ENCODE measurements at places on chromosomes 2 and 18.
A peak's percentile ranks its signal among the peaks of the same experiment; 100 is the strongest.

DNA sequence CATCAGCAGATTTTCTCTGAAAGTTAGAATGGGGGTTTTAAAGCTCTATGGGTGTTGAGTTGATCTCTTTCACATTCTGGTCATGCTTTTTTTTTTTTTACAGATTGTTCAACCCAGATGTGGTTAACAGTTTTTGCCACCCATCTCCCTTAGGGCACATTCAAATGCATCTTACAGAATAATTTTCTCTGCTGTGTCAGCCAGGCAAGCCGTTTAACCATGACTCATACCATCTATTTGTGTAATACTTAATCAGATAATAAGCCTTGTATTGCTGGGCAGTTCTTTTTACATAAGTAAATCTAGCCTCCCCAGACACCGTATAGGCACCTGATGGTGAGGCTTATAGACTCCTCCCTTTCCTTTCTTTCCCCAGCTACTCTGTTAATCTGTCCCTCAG lies 62.0 kb downstream of the TGIF1 start:
- DNase-seq: no peak

DNA sequence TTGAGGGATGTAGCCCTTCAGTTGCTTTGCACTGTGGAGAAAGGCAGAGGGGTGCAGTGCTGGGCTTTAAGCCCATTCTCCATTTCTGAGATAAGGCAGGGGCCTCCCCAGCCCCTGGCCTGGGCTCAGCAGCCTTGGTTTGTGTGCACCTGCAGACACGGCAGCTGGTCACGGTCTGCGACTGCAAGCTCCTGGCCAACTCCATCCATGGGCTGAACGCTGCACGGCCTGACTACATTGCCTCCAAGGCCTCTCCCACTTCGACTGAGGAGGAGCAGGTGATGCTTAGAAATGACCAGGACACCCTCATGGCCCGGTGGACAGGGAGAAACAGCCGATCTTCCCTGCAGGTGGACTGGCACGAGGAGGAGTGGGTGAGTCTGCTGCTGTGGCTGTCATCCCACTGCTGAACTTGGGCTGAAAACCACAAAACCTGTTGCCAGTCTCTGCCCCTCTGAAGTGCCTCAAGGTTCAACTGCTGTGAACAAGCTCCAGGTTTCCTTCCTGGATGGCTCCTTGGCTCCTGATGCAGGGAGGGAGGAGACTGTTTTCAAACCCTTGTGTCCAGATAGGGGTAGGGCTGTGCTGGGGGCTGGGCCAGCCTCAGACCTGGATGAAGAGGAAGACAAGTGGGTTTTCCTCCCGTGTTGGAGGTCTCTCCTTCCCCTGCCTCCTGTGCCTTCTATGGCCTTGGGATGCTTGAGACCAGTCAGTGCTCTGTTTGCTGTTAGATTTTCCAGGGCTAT lies 54.0 kb downstream of the COA5 start:
- no peak for DNase-seq

DNA sequence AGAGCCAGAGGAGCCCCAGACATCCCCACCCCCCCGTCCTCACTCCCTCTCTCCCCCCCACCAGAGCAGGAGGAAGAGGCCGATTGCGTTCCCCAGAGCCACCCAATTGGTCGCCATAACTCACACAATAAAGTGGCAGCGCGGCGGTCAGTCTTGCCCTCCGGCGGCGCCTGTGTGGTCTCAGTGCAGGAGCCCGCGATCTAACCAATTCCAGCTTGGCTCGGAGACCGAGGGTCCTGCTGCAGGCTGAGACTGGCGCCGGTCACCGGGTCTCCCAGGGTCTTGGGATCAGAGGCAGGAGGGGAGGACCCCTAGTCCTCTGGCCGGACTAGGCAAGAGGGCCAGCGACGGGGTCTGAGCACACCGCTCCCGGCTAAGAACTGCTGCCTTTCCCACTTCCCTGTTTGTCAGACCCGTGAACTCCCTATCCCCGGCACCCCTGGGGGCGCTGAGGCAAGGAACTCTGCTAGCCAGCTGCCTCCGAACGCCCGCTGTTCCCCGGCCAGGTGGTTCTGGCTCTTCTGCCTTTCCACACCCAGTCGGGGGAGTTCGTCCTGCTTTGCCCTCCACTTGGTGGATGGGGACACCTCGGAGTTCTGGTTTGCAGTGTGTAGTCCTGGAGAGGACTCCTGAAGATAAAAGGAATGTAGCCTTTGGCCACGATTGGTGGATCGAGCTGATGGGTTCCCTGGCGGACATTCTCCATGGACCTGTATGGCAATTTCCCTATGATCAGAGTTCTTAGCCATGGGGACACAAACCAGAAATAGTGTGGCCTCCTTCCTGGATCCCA lies 1.0 kb upstream of the HOXD12 start:
- DNase-seq: no peak

GRCh38 chr2:189454009-189454408 lies 12.7 kb downstream of the WDR75 start:
- DNase-seq: no peak

DNA sequence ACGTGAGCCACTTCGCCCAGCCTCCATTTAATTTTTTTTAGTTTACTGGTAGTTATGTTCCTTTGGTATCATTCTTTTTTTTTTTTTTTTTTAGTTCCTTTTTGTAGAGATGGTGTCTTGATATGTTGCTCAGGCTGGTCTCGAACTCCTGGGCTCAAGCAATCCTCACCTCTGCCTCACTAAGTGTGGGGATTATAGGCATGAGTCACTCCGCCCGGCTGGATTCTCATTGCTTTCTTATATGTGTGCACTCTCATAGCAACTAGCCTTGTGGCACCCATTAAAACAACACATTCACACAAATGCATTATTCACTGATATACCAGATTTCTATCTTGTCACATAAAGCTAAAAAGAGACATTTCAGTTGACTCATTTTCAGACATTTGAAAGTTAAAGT lies 4.2 kb downstream of the TTC27 start:
- DNase-seq: no peak

GRCh38 chr2:237254369-237254861 lies 159.5 kb downstream of the COL6A3 start:
- no peak for DNase-seq

DNA sequence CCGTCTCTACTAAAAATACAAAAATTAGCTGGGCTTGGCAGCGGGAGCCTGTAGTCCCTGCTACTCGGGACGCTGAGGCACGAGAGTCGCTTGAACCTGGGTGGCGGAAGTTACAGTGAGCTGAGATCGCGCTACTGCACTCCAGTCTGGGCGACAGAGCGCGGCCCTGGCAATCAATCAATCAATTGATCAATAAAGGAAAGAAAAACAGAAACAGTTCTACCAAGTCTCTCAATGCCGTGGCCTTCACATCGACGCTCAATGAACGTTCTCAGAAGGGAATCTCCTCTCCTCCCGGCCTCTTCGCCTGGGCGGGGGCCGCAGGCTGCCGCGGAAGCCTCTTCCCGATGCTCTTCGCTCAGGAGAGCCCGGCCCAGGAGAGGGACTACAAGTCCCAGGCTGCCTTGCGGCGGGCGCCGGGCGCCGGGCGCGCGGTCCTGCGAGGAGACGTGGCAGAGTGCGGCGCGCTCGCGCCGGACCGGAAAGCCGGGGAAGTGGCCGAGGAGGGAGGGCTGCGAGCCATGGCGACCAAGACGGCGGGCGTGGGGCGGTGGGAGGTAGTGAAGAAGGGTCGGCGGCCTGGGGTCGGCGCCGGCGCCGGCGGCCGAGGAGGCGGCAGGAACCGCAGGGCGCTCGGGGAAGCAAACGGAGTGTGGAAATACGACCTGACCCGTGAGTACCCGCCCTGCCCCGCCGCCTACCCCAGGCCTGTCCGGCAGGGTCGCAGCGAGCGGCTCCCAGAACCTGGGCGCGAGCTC lies at the start of gene TMEM214:
TSS of gene TMEM214 (plus strand) at position 471 of the 758 bp plus-strand sequence. CDS start at position 522, 51 bp downstream.
- DNase-seq: peak; percentile 66

DNA sequence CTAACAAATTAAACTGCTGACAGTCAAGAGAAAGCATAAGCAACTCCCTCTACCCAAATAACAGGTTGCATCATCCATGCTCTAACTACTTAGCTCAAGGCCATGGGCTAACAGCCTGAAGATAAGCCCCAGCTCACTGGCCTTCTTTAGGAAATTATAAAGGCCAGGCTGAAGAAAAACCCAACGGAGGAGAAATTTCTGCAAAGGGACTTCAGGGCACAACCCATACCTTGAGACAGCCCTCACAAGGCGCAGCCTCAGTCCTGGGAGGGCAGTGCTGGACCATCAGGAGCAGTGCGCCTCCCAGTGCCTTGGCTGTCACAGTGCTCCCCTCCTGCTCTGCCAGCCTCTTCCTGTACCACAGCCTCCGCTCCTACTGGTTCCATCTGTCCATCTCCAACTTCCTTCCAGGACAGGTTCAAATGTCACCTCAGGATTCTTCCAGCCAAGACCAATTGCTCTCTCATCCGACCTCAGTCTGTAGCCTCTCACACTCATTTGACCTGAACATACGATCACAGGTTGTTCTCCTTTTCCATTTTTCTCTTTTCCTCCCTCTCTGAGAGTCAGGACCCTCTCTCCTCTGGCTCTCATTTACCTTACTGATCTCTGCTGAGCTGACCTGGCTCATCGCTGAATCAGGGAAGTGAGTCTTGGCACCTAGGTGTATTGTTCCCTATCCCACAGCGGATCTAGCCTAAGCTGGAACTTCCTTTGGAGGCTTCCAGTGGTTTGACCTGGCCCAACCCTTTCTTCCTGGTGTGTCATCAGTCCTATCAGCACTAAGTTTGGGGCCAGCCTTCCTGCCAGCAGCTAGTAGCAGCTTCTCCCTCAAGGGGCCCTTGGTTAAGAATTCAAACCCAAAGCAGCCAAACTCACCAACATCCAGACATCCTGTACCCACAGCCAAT lies 1.9 kb downstream of the MCFD2 start:
- no peak for DNase-seq

DNA sequence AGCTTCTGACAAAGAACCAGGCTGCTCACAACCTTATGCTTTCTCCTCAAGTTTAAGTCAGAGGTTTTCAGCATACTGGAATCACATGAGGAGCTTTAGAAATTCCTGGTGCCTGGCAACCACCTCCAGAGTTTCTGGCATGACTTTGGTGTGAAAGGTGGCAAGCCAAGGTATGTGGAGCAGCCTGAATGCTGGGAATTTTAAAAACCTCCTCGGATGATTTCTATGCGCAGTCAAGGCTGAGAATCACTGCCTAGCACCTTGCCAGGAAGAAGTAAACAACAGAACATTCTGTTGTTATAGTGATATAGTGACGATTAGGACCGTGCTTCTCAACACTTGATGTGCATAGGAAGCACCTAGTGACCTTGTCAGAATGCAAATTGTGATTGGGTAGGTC lies 11.7 kb downstream of the CCBE1 start:
- DNase-seq: no peak

- no peak for DNase-seq
These were observed 18.1 kb downstream of the LAPTM4A start for GRCh38 chr2:20033322-20033721.

Data from stimulated activated CD4-positive, alpha-beta T cell treated with anti-CD3 and anti-CD28 coated beads, Interleukin-1b, Interleukin-23, amount 100 ng/mL, for 1 hour (primary cell).